ENCODE measurements at places on chromosomes 4 and X.

GRCh38 chr4:22986262-22986661 lies 293.5 kb downstream of the GBA3 start:
- no peak for DNase-seq

GRCh38 chr4:82266345-82266744 lies 107.4 kb downstream of the HNRNPD start:
- no peak for DNase-seq

- DNase-seq, result no peak
Measured at GRCh38 chrX:16629909-16630308, 20.0 kb upstream of the S100G start.

GRCh38 chr4:41430792-41431191 lies 107.2 kb upstream of the LIMCH1 start:
- DNase-seq, result no peak

DNA sequence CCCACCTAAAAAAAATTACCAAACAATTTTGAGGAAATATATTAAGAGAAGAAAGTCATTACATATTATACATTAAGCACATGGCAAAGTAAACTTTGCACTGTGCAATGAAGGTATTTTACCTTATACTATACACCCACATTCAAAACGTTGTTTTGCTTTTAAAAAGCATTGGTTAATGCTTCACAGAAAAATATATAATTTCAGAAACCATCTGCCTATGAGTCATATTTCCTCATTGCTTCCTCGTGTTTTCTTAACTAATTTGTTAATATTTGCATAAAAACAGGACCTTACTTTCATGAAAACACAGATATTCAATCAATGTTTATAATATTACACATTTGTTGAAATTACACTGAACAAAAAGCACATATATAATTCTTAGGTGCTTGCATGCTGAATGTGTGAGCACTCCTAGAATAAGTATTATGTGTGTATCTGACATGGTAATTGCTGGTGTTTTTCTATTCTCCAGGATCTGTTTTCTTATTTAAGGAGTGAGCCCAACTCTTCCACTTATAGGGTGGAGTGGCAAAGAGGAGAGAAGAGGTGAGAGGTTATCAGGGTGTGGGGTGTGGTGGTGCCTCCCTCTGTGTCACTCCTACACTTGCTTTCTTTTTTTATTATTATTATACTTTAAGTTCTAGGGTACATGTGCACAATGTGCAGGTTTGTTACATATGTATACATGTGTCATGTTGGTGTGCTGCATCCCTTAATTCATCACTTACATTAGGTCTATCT lies 95.1 kb upstream of the IQCM start:
- no peak for DNase-seq

- no peak for DNase-seq
Measured at GRCh38 chr4:156975686-156976085, 4.1 kb upstream of the PDGFC start.

DNA sequence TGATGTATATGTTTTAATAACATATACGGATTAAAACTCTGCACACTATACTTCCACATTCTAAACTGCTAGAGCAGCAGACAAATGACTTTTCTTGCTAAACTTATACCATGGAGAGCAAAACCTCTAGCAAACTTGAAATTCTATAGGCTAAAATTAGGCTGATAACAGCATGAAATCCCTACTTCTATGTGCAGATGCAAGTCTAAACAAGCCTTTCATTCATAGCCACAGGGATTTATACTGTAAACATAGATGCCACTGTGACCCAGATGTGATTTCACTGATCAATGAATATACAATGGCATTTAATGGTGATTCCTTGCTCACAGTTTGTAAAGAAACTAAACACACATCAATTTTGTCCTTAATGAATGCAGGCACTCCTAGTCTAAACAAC lies 151.0 kb downstream of the ANTXR2 start:
- no peak for DNase-seq

DNA sequence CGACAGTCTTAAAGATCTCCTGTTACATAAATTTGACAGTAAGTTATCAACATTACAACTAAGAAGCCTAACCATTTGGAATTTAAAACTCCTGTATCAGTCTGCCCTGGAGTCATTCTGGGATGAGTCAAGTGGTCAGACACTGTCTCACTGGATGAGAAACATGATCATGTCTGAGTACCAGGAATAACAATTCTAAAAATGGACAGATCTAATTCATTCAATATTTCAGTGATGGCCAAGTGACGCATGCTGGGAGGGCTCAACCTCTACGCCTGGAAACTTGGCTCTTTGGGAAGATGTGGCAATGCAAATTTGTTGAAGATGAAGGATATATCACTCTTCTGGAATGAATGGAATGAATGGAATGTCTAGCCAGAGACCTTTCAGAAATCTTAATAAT lies 1427.2 kb downstream of the STIM2 start:
- DNase-seq, result no peak

GRCh38 chr4:57974821-57975220 lies 864.6 kb upstream of the IGFBP7 start:
- no peak for DNase-seq
